ENCODE measurements at places on chromosomes 6 and 20.

GRCh38 chr6:156395276-156395675 is 381.9 kb upstream of the ARID1B start:
- no peak for DNase-seq

- no peak for DNase-seq
Measured at GRCh38 chr20:50417023-50417329, 93.2 kb upstream of the PTPN1 start.

DNA sequence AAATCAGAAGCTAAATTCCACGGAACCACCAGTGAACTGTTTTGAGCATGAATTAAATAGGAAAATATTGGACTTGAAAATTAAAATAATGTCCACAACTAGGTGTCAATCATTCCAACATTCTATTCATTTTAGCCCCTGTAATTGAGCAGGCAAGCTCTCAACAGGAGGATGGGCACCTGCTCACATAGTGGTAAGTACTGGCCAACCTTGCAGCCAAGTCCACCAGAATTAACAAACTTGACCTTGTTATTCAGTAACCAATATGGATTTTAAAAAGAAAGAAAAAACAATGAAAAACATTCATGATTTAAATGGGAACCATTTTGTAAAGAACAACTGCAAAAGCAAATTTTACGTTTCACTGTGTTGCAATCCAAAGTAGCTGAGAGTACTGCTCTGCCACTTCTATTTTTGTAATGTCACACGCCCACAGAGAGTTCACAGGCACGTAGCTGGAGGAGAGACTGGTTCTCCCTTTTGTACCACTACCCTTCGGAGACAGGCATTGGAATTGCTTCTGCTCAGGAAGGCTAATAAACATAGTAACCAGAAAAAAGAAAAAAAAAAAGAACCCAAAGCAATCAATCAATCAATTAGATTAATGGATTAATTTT is 75.2 kb upstream of the F13A1 start:
- no peak for DNase-seq

DNA sequence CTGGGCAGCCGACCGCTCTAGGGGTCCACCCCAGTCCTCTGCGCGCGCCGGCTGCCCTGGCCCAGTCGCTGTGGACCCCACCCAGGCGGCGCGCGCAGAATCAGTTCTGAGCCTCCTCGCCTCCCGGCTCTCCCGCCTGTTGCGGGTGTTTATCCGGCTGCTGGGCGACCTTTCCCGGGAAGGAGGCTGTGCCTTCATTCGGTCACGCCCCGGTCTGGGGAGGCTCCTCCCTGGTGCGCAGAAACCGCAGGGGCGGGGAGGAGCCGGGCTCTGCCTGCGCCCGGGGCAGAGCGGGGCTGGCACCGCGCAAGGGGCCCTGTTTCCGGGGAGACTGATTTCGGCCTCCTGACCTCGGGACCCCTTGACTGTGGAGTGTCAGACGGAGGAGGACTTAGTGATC is 80.8 kb upstream of the EYS start:
- DNase-seq, result no peak

DNA sequence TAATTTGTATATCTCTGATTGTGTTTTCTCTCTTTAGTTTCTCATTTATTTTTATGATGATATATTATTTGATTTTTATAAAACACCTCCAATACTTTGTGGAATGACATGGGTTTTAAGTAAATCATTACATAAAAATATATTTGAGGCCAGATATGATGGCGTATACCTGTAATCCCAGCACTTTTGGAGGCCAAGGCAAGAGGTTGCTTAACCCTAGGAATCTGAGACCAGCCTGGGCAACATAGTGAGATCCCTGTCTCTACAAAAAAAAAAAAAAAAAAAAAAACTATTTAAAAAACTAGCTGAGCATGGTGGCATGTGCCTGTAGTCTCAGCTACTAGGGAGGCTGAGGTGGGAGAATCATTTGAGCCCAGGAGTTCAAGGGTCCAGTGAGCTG is 87.3 kb downstream of the BMP6 start:
- DNase-seq, result no peak

- DNase-seq, result no peak
Measured at GRCh38 chr20:38125157-38126056, 39.7 kb downstream of the TGM2 start.

- DNase-seq, result no peak
Measured at GRCh38 chr6:35590622-35591066, 77.9 kb upstream of the TULP1 start.

GRCh38 chr6:35054106-35054742 is 86.9 kb downstream of the TCP11 start:
- no peak for DNase-seq

DNA sequence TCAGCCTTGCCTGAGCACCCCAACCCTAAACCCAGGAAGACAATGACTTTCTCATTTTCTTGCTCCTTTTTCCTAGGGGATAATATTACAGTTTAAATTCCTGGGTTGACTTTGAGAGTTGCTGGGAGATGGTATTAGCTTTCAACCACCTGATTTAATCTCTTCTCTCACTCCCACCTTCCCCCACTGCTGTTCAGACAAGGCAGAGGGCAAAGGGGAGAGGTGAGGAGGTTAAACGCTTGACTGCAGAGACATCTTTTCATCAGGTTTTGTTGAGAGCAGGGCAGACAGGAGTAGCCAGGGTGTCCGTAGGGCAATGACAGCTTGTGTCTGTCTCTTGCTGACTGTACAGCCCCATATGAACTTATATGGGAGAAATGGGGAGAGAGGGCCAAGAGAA is 811.2 kb downstream of the MAFB start:
- no peak for DNase-seq

DNA sequence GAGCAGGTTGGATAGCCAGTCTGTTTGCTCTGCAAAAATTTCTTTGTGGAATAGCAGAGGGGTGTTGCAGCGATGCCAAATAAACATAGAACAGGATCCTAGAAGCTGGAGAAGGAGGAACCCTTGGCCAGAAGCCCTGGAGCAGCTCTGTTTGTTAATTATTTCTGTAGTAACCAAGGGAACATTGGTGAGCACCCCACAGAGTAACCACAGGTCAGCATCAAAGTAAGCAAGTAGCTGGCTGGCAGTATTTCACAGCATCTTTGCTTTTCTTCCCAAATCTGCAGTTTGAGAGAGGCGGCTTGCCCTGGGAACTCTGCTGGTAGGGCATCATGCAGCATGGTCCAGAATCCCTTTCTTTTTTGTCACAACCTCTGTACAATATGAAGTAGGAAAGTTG is 12.7 kb upstream of the APMAP start:
- no peak for DNase-seq

DNA sequence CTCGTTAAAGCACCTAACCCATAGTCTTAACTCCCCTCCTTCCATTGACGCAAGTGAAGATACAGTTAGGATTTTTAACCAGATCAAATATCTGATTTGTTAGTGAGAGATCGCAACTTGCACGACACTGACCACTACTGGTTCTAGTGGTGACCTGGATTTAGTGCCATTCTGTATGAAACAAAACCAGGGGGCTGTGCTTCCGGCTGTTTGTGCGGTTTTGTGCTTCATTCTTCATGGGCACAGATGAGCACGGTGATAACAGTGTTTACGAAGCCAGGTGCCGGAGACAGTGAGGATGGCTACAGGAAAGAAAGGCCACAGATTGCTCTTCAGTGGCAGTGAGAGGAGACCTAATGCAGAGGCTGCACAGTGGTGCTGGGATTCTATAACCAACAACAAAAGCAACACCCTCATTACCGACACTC is 75.5 kb downstream of the NOL4L start:
- DNase-seq, result peak; percentile 40

DNA sequence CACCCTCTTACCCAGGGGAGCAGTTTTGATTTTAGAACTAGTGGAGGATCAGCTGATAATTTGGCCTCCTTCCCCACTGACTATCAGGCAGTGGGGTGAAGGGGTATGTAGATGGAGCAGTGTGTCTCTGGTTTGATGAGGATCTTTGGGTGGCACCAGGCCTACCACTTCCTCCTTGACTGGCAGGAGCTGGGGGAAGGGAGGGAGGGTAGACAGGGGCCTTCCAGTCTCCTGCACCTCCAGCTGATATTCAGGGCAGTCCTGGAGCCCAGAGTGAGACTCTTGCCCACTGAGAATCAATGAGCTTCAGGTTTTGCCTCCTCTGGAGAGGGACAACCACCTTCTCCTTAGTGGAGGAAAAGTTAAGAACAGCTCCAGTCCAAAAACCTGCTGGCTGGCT is 3.2 kb downstream of the DEF6 start:
- no peak for DNase-seq

- no peak for DNase-seq
Measured at GRCh38 chr6:113103634-113104361, 753.3 kb upstream of the MARCKS start.

DNA sequence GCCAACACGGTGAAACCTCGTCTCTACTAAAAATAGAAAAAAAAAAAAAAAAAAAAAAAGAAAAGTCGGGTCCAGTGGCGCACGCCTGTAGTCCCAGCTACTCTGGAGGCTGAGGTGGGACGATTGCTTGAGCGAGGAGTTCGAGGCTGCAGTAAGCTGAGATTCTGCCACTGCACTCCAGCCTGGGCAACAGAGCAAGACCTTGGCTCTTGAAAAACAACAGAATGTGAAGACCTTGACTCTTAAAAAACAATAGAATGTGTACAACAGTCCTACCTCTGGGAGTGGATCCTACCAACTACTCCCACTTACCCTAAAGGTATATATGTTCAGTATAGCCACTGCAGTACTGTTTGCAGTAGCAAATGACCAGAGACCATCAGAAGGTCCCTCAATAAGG is 15.1 kb downstream of the KIF3B start:
- no peak for DNase-seq

- no peak for DNase-seq
Measured at GRCh38 chr6:26205625-26206574, 118.7 kb downstream of the HFE start.

Data from stimulated activated CD8-positive, alpha-beta memory T cell treated with anti-CD3 and anti-CD28 coated beads, Interleukin-2, amount 100 ng/mL, for 1 hour (primary cell).